WTC11 (cell line): ENCODE measurements at places on chromosomes 4 and X.
A peak's percentile ranks its signal among the peaks of the same experiment; 100 is the strongest.

GRCh38 chrX:155134255-155134654 lies 62.9 kb downstream of the BRCC3 start:
- no peak overlapping the region for H3K27ac ChIP-seq
- H3K27me3 ChIP-seq = no peaks in the 10 kb centered on the region
- H3K4me1 ChIP-seq = peaks cover 5% of the 10 kb centered on the region; the same call in 1 of the 2 replicates
- no peak overlapping the region for H3K4me3 ChIP-seq
- no peak for DNase-seq

GRCh38 chr4:17773135-17773698 lies 8.2 kb downstream of the FAM184B start:
- H3K27ac ChIP-seq = no peak overlapping the region
- no peak overlapping the region for H3K4me3 ChIP-seq
- no peak for DNase-seq
- H3K27me3 ChIP-seq = peaks cover 6% of the 10 kb centered on the region
- no peaks in the 10 kb centered on the region for H3K4me1 ChIP-seq
- H3K36me3 ChIP-seq = no peaks in the 10 kb centered on the region; the same call in 1 of the 2 replicates

GRCh38 chrX:25968920-25969319 lies 169.2 kb upstream of the MAGEB18 start:
- no peak overlapping the region for H3K27ac ChIP-seq
- no peaks in the 10 kb centered on the region; the same call in 1 of the 2 replicates for H3K36me3 ChIP-seq
- H3K27me3 ChIP-seq = no peaks in the 10 kb centered on the region
- no peaks in the 10 kb centered on the region for H3K4me1 ChIP-seq
- no peak overlapping the region for H3K4me3 ChIP-seq
- DNase-seq = peak; percentile 67

DNA sequence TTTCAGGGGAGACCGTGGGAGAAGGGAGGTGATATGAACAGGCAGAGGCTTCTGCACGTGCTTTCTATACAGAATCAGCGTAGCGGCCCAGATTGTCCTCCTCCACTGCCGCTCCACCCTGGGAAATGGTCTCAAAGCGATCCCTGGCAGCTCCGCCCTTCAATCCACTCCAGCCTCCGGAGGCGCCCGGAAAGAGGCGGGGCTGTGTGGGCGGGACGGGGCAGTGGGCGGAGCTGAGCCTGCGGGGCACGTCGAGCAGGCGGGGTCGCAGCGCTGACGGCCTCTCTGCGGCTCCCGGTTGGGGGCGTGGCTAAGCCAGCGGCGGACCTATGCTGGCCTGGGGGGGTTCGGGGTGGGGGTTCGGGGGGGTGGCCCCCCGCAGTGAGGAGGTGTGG lies 210 bp upstream of the SMIM10L2A start:
- H3K4me3 ChIP-seq = peak overlapping the region; percentile 49
- no peaks in the 10 kb centered on the region for H3K36me3 ChIP-seq
- peak; percentile 88 for DNase-seq
- no peaks in the 10 kb centered on the region; the same call in 1 of the 2 replicates for H3K27me3 ChIP-seq
- H3K27ac ChIP-seq = no peak overlapping the region
- H3K4me1 ChIP-seq = peaks cover 19% of the 10 kb centered on the region

GRCh38 chrX:69028006-69028760 lies 137.1 kb downstream of the PJA1 start:
- H3K4me1 ChIP-seq = peaks cover 25% of the 10 kb centered on the region
- peaks cover 4% of the 10 kb centered on the region; the same call in 1 of the 2 replicates for H3K27me3 ChIP-seq
- H3K4me3 ChIP-seq = no peak overlapping the region
- no peaks in the 10 kb centered on the region for H3K36me3 ChIP-seq

GRCh38 chrX:44344194-44344593 lies 722 bp upstream of the EFHC2 start:
- DNase-seq = peak; percentile 16
- peak overlapping the region; percentile 60; the same call in 1 of the 2 replicates for H3K27ac ChIP-seq
- H3K36me3 ChIP-seq = no peaks in the 10 kb centered on the region
- H3K4me3 ChIP-seq = peak overlapping the region; percentile 66

DNA sequence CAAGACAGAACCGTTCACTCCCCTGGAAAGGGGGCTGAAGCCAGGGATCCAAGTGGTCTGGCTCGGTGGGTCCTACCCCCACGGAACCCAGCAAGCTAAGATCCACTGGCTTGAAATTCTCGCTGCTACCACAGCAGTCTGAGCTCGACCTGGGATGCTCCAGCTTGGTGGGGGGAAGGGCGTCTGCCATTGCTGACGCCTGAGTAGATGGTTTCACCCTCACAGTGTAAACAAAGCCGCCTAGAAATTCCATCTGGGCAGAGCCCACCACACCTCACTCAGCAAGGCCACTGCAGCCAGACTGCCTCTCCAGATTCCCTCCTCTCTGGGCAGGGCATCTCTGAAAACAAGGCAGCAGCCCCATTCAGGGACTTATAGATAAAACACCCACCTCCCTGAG lies 13.4 kb upstream of the PBDC1 start:
- H3K36me3 ChIP-seq = no peaks in the 10 kb centered on the region
- no peak for DNase-seq
- no peak overlapping the region for H3K27ac ChIP-seq
- H3K27me3 ChIP-seq = no peaks in the 10 kb centered on the region

DNA sequence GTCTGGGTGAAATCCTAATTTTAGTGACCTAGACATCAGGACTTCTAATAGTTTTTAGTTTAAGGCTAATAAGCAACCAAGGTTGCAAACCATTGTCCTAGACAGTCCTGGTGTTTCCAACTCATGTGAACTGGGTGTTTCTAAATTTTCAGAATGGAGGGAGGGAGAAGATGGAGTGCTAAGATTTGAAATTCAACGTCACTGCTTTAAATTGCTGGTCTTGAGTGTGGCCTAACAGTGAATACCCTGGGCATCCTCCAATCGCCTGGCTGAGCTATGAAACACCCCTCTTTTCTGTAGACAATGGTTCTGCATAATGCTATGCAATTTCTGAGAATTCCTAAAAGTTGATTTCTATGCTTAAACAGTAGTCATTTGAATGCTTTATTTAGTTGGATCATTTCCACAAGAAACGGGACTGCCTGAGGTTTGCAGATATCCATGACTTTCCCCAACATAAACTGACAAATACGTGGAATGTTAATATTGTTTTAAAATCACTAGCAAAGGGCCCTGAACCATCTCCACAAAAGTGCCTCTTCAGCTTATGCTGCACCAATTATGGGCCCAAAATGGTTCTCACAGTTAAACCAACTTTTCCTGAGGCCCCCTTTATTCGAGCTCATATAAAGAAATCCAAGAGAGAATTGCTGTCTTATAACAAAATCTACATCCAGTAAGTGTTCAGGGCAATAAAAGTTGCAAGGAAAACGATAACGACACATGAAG lies 1.1 kb downstream of the FBXL5 start:
- H3K4me3 ChIP-seq = peak overlapping the region; percentile 96
- peaks cover 2% of the 10 kb centered on the region; the same call in 1 of the 2 replicates for H3K27me3 ChIP-seq
- H3K4me1 ChIP-seq = peaks cover 49% of the 10 kb centered on the region

DNA sequence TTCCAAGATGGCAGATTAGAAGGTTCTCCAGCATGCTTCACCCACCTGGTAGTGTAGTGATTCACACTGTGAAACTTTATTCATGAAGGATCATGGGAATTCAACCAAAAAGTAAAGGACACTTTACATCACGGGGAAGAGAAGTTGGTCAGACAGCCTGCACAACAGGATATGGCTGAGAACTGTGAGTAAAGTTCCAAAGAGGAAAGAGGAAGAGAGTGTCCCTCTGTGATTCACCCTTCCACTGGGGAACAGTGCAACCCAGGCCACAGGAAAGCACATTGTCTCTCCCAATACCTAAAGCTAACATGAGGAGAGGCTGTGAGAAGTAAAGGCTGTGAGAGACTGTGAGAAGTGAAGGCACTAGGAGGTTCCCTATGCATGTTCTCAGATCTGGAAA lies 137.2 kb downstream of the STPG2 start:
- DNase-seq = no peak
- no peaks in the 10 kb centered on the region for H3K4me1 ChIP-seq
- H3K36me3 ChIP-seq = no peaks in the 10 kb centered on the region
- H3K27me3 ChIP-seq = no peaks in the 10 kb centered on the region
- no peak overlapping the region for H3K27ac ChIP-seq

GRCh38 chrX:3598709-3599108 lies 114.7 kb downstream of the PRKX start:
- H3K4me3 ChIP-seq = no peak overlapping the region
- H3K4me1 ChIP-seq = no peaks in the 10 kb centered on the region
- H3K36me3 ChIP-seq = peaks cover 2% of the 10 kb centered on the region; the same call in 1 of the 2 replicates
- no peaks in the 10 kb centered on the region for H3K27me3 ChIP-seq

GRCh38 chrX:100599456-100599855 lies 14.7 kb downstream of the TNMD start:
- H3K4me1 ChIP-seq = peaks cover 49% of the 10 kb centered on the region
- no peaks in the 10 kb centered on the region for H3K36me3 ChIP-seq
- no peaks in the 10 kb centered on the region for H3K27me3 ChIP-seq
- no peak overlapping the region for H3K4me3 ChIP-seq

GRCh38 chr4:6172093-6172926 lies 28.0 kb downstream of the JAKMIP1 start:
- peaks cover 5% of the 10 kb centered on the region; the same call in 1 of the 2 replicates for H3K36me3 ChIP-seq
- H3K27ac ChIP-seq = no peak overlapping the region
- DNase-seq = no peak
- H3K4me1 ChIP-seq = no peaks in the 10 kb centered on the region
- no peaks in the 10 kb centered on the region for H3K27me3 ChIP-seq

DNA sequence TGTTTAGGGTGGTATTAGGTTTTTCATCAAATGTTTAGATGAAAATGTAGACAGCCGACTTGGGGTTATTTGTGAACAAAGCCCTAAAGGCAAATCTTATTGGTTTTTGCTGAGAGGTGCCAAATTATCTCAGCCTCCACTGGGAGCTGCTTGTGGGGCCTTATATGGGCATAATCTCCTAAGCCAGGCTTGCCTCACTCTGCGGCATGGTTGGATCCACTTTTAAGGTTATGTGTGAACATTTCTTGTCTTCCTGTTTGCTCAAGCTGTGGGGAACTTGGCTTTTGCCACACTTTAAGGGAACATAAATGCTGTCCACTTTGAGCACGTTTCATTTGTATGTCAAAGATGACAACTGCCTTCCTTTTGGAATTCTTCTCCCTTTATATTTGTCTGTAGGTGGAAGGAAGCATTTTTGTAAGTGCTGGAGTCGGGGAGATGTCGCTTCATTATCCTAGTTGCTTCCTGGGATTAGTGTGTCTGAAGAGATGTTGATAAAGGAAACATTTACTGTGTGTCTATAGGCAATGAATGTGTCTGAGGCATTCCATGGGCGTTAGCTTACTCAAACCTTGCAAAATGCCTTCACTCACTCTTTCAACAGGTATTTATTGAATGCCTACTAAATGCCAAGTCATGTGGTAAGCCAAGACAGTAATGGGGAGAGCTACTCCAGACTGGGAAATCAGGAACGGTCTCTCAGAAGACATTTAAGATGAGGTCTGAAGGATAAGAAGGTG lies 78.3 kb downstream of the SLC9A6 start:
- H3K4me1 ChIP-seq = no peaks in the 10 kb centered on the region
- H3K27me3 ChIP-seq = no peaks in the 10 kb centered on the region
- no peak for DNase-seq
- no peak overlapping the region for H3K4me3 ChIP-seq

- H3K4me1 ChIP-seq = peaks cover 12% of the 10 kb centered on the region
- no peak overlapping the region for H3K4me3 ChIP-seq
- no peaks in the 10 kb centered on the region for H3K36me3 ChIP-seq
- no peak overlapping the region for H3K27ac ChIP-seq
These were observed 7.8 kb downstream of the LARP1B start for GRCh38 chr4:128068918-128069317.

- peaks cover 36% of the 10 kb centered on the region for H3K36me3 ChIP-seq
- H3K27ac ChIP-seq = no peak overlapping the region
- DNase-seq = no peak
- no peak overlapping the region for H3K4me3 ChIP-seq
- H3K4me1 ChIP-seq = no peaks in the 10 kb centered on the region
These were observed 78.8 kb downstream of the SEL1L3 start for GRCh38 chr4:25783943-25784342.

- no peaks in the 10 kb centered on the region for H3K36me3 ChIP-seq
- H3K27me3 ChIP-seq = no peaks in the 10 kb centered on the region
- H3K4me1 ChIP-seq = no peaks in the 10 kb centered on the region
- no peak overlapping the region for H3K4me3 ChIP-seq
These were observed 344.9 kb downstream of the PACRGL start for GRCh38 chr4:21045119-21045518.

- no peak overlapping the region for H3K27ac ChIP-seq
- peaks cover 4% of the 10 kb centered on the region for H3K4me1 ChIP-seq
- no peaks in the 10 kb centered on the region for H3K27me3 ChIP-seq
- H3K36me3 ChIP-seq = no peaks in the 10 kb centered on the region
- H3K4me3 ChIP-seq = no peak overlapping the region
These were observed 312.9 kb downstream of the PDHA2 start for GRCh38 chr4:96152824-96153223.

DNA sequence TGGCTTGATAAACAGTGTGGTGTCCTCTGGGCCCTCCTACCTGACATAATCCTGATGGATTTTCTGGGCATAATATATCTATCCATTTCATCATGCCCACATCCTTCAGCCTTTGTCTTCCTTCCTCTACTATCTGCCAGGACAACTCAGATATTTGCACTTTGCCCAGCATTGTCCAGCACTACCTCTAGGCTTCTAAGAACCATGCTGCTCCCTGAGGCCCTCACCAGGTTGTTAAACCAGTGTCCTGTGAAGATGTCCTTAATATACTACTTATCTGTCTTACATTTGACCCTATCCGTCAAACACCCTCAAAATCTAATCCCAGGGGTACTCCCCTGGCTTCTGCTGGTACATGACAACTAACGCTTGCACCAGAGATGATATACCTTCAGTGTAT lies 58.2 kb upstream of the MAML3 start:
- no peak for DNase-seq
- H3K4me1 ChIP-seq = peaks cover 32% of the 10 kb centered on the region
- H3K4me3 ChIP-seq = no peak overlapping the region
- H3K27me3 ChIP-seq = no peaks in the 10 kb centered on the region; the same call in 1 of the 2 replicates
- no peaks in the 10 kb centered on the region for H3K36me3 ChIP-seq

- H3K27ac ChIP-seq = no peak overlapping the region
- no peaks in the 10 kb centered on the region for H3K27me3 ChIP-seq
- peaks cover 26% of the 10 kb centered on the region for H3K4me1 ChIP-seq
These were observed 72.4 kb upstream of the ZCCHC13 start for GRCh38 chrX:74231625-74232024.

- no peak overlapping the region for H3K27ac ChIP-seq
- H3K4me1 ChIP-seq = no peaks in the 10 kb centered on the region
- H3K27me3 ChIP-seq = no peaks in the 10 kb centered on the region
- no peaks in the 10 kb centered on the region for H3K36me3 ChIP-seq
- peak; percentile 10 for DNase-seq
These were observed 455.6 kb downstream of the TMA16 start for GRCh38 chr4:163949976-163950601.

DNA sequence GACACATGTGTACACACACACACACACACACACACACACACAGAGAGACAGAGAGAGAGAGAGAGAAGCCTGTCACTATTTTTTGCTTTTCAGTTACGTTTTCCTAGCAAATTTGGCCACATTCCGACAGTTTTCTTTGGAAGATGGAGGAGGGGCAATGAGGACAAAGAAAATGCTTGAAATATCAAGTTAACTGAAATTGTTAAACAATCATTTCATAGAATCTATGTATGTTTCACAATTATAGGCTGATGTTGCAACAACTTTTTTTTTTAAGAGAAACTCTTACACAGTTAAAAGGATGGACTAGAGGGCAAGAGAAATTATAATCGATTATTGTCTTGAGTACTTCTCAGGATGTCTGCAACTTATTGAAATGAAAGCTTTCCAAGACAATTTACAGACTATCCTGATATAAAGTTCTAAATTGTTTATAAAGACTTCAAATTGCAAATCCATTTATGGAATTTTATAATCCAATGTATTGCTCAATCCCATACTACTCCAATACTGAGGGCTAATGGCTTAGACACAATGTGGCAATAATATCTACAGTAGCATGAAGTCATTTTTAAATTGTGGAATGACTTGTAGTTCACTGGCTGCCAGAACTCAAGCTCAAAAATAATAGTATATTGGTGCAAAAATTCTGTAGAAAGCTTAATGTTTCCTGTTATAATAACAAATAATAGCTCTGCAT lies 647.0 kb upstream of the PCDH7 start:
- H3K36me3 ChIP-seq = no peaks in the 10 kb centered on the region
- H3K27ac ChIP-seq = no peak overlapping the region; the same call in 1 of the 2 replicates
- H3K27me3 ChIP-seq = no peaks in the 10 kb centered on the region
- no peak overlapping the region for H3K4me3 ChIP-seq
- DNase-seq = no peak
